ENCODE measurements at places on chromosomes 7 and 10.

- DNase-seq: no peak
Measured at GRCh38 chr7:100673942-100674410, 436 bp downstream of the GNB2 start.

DNA sequence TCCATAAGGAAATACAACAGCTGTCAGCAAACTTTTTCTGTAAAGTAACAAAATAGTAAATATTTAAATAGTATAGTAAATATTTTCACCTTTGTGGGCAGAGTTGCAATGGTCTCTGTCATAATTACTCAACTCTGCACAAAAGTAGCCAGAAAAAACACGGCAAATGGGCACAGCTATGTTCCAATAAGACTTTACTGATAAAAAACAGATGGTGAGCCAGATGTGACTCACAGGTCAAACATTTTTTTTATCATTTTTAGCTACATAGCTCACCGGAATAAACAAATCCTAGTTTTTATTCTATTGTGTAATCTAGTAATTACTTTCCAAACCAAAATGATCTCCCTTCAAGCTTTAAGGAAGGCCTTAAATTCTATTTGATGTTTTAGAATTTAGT, 55.3 kb downstream of the NCAPG2 start:
- DNase-seq: no peak

DNA sequence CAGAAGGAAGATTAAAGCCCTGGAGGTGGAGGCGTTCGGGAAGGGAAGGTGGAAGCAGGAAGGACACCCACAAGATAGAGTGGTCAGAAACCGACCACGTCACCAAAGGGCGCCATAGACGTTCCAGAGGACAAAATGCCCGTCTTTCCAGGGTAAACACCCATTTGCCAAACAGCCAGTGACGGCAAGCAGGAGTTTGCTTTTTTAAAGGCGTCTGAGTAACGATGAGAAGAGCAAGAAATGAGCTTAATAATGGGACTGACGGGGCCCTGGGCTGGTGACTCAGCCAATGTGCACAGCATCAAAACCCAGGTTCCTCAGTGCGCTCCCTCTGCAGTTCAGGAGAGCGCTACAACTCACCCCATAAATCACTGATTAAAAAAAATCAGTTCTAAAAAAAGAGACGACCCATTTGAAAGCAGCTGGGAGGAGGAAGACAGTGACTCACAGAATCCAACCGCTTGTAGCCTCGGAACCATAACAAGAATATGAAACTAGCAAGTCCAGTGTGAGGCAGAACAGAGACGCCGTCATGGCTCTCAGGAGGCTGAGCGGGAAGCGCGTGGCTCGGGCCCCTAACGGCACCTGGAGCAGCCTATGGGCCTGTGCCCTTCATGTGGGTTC, 5.9 kb downstream of the DIP2C start:
- no peak for DNase-seq

GRCh38 chr10:33900596-33900995, 566.1 kb upstream of the NRP1 start:
- DNase-seq: no peak

- no peak for DNase-seq
Measured at GRCh38 chr7:47936323-47936722, 11.9 kb downstream of the PKD1L1 start.

DNA sequence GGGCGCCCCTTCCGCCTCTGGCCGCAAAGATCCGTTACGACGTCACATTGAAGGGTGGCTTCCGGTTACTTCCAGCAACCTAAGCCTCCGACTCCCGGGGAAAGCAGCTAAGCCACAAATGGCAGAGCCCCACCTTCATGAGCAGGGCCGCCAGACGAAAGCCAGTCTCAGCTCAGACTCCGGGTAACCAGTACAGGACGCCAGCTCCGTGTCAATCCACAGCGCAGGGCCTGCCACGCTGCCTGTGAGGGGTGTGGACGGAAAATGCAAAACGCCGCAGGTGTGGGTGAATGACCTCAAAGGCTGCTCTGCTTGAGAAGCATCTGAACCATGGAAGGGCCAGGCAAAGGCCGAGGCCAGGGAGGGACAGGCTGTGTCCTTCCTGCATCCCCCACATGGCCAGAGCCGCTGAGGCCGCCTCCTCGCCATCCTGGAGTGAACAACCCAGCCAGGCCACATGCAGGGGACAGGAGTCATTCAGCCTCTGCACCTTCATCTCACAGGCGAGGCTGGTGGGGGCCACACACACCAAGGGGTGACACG, 53.5 kb upstream of the PPP2R2D start:
- no peak for DNase-seq

GRCh38 chr7:153835103-153835502, 217.1 kb upstream of the DPP6 start:
- DNase-seq: no peak

GRCh38 chr7:29806208-29806994, at the start of gene WIPF3:
WIPF3 (plus strand) TSS chr7:29806508; CDS start chr7:29834725, 28,217 bp downstream.
- no peak for DNase-seq

DNA sequence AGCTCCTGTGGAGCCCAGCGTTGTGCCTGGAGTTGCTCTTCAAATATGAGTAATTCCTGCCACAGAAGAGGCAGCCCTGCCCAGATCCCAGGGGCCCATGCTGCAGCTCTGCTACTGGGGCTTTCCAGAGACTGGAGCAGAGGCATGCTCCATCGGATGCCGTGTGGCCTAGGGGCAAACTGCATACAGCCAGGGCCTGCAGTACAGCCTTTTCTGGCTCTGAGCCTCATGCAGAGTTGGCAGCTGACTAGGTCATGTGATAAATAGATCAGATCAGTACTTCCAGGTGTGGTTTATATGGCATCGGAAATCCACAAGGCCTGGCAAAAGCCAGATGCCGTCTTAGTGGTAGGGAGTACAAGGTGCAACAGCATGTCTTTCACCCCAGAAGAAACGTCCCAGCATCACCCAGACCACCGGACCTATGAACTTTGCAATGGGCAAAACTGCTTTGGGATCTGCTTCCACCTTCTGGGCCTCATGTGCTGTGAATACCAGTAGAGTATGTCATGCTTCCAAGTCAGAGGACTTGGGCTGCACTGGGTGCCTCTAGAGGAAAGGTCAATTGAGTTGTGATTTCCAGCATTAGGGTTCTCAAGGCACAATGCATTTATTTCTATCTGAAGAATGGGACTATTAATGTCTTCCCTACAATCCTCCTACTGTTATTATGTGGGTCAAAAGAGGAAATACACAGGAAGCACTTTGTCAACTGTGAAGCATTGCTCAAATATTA, 250.7 kb upstream of the ZNF32 start:
- DNase-seq: no peak

GRCh38 chr10:103802081-103802480, 53.3 kb downstream of the SH3PXD2A start:
- no peak for DNase-seq

- DNase-seq: no peak
Measured at GRCh38 chr7:133409966-133410365, 157.1 kb downstream of the EXOC4 start.

DNA sequence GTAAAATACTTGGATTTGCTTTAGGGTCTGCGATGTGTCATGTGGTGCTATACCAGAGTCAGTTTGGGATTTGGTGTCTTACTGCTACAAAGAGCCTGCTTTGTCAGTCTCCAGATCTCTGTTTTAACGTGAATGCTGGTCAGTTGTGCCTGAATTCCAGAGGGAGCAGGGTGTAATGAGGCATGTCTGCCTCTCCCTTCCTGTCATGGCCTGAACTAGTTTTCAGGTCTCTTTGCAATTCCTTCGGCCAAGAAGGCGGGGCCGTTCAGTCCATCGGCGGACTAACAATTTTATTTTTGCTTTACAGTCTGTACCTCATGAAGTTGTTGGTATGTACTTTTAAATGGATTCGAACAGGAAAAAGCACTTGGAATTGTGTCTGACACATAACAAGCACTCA, 465.1 kb upstream of the ADARB2 start:
- no peak for DNase-seq

DNA sequence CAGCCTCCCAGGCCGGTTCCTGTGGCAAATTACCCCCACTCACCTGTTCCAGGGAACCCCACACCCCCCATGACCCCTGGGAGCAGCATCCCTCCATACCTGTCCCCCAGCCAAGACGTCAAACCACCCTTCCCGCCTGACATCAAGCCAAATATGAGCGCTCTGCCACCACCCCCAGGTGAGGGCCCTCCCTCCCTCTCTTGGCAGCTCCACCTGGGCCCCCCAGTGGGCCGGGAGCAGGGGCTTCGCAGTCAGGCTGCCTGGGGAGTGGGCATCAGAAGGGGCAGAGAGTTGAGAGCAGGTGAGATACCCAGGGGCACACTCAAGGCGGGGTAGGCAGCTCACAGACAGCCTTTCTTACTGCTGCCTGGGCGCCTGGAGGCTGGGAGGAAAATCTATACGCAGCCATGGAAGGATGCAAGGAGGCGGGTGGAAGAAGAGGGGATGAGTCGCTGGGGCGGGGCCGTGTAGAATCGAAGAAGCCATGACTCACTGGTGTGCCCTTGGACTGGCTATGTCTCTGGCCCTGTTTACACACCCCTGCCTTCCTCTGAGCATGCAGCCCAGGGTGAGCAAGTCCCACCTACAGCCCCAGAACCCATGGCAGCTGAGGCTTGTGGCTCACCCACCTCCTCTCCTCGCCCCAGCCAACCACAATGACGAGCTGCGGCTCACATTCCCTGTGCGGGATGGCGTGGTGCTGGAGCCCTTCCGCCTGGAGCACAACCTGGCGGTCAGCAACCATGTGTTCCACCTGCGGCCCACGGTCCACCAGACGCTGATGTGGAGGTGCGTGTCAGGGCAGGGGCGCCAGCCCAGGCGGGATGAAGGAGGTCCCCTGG, 48.6 kb upstream of the PPIF start:
- no peak for DNase-seq

DNA sequence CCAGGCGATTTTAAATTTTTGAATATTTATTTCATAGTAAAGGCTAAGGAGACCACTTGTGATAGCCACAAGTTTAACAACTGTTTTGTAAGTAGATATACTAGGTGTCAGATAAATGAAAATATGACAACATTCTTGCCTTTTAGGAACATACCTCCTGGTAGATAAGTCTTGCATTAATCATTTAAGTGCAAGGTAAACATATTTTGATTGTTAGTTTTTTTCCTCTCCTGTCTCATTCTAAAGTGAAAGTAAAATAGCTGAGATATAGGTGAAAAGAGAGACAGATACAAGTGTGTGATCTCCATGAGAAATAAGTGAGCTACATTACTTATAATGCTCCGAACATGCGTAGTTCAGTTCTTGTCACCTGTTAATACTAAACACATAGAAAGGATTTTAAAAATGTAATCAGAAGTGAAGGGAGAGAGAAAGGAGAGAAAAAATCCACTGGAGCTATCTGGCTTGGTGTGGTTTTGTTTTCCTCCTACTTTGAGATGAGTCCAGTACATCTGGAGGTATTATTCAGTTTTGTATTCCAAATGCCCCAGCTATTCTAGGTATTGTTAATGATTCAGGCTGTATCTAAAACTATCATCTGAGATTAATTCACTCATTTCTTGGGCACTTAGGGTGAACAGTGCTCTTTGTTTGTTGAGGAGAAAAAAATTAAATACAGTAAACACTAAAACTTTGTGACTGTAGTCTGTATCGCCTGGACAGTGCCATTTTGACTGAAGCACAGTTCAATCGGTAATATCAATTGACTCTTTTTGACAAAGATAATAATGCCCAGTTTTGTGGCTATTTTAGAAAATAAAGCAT, 21.2 kb downstream of the GLCCI1 start:
- DNase-seq: no peak

- no peak for DNase-seq
Measured at GRCh38 chr10:61188101-61188500, 244.1 kb upstream of the RHOBTB1 start.

DNA sequence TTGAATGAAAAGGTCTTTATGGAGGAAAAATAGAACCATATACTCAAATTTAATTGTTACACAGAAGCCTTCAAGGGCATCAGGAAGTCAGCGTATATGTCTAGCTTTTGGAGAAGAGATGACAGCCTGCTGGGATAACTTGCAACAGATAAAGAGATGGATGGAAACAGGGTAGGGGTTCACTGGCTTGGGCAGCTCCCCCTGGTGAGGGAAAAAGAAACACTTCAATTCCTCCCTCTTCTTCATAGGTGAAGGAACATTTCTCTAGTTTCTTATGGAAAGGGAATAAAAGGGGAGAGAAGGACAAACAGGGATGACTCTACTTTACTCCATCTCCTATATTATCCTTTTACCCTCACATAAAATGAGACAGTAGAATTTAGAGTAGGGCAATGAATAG, 635.7 kb downstream of the PHTF2 start:
- DNase-seq: no peak

DNA sequence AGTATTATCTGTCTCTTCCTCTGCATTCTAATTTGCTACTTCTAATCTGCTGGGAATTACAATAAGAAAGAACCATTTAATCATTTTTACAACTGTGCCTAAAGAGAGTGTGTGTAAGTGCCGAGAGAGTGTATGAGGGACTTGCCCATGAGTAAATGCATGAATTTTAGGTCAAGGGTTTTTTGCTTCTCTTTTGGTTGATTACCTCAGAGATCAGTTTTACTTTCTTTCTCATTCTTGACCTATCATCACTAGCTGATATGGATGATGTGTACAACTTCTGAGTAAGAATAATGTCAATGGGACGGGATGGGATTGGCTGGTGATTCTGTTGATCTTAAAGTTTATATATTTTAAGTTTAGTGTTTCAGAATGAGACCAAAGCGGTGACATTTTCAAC, 47.8 kb downstream of the IKZF1 start:
- DNase-seq: no peak

DNA sequence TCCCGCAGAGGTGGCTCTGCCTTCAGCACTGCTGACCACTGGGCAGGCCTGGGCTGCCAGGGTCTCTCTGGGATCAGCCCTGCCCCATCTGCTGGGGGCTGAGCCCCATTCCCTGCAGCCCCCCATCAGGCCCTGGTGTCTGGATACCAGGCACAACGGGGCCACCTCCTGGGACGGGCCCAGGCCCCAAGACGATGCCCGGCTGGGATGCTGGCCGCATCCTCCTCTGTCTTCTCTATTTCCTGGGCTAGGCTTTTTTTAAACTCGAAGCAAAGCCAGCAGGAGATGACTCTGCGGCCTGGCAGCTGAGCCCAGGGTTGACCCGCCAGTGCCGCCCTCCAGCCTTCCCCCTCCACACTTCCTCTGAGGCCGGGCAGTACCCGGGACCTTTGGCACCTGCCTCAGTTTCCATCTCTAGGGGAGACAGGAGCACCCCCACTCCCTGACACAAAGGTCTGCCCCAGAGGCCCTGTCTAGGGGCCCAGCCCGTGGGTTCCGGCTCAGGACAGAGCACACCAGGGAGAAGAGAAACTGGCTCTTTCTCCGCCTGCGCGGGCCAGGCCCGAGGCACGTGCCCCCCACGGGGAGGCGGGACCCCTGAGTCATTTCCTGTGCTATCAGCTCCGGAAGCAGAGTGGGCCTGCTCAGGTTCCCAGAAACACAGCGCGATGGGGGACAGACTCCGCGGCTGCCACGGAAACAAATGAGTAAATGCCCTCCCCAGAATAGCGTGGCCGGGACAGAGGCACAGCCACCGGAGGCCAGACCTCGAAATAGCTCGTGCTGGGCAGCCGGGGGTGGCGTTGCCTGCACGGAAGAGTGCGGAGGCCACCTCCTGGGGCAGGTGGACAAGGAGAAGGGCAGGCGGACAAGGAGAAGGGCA, 84.6 kb upstream of the PDGFA start:
- peak; percentile 90 for DNase-seq

- DNase-seq: no peak
Measured at GRCh38 chr10:97069576-97070362, 116.0 kb downstream of the SLIT1 start.
